ENCODE measurements at places on chromosomes 1 and 21. TPM values are rescaled to one million over a fixed set of nuclear protein-coding genes. Genes with fewer than 3 reads are reported as not detected.

Gene KIF26B
- 6.6 TPM for total RNA-seq

Gene PLEKHN1
- 1.1 TPM for total RNA-seq

Gene IFNLR1
- 21.2 TPM for total RNA-seq

Gene AMPD1
- not detected for total RNA-seq

Gene CDA
- total RNA-seq: not detected

Gene RFX5
- 96.0 TPM for total RNA-seq

Measured in progenitor cell of endocrine pancreas (in vitro differentiated cells).